Glomerular endothelial cell (primary cell): ENCODE measurements at places on chromosomes 3 and 15. TPM values are rescaled to one million over a fixed set of nuclear protein-coding genes. Genes with fewer than 3 reads are reported as not detected.

DNA sequence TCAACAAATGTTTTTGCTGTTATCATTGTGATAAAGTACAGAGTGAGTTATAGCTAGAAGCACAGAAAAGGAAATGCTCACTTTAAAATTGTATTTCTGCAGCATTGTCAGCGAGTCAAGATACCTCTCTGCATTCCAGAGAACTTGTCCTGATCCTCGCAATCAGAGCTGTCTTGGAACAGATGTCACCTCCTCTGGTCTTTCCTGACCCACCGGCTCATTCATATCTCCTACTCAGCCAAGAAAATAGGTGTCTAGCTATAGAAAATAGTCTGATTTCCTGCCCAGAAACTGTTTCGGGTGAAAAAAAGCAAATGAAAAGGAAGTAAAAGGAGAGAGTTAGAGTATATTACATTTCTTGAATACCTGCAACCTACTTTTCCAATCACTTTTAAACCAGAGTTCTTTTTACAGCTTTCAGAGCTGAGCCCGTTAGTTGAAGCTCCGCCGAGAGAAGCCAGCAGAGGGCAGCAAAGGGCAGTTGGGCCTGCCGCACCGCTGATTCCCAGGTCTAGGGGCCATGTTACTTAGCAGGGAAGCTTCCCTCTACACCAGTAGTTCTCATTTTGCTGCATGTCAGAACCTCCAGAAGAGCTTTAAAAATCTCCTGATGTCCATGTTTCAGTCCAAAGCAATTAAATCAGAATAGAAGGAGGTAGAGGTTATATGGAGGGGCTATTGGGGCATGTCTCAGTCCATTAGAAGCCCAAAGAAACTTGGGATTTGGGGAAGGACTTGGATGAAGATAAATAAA is 185.7 kb upstream of the THRB start:
- no peak for DNase-seq

Gene DNAH12
- 0.12 and 0.92 TPM in 2 replicates for total RNA-seq

Gene THAP10
- total RNA-seq, result 3.0 and 4.4 TPM in 2 replicates

Gene OIP5
- total RNA-seq, result 2.5 and 2.9 TPM in 2 replicates

Gene YEATS2
- 36.3 and 54.5 TPM in 2 replicates for total RNA-seq
